Keratinocyte (primary cell): ENCODE measurements at places on chromosomes 16 and 17.
A peak's percentile ranks its signal among the peaks of the same experiment; 100 is the strongest.

GRCh38 chr16:86609115-86609514 lies 30.8 kb downstream of the FOXL1 start:
- DNase-seq: no peak

- no peak for DNase-seq
Observed at GRCh38 chr16:52068447-52069074, 478.4 kb downstream of the TOX3 start.

- no peak for DNase-seq
Observed at GRCh38 chr16:10511829-10512228, 68.6 kb downstream of the EMP2 start.

- DNase-seq: no peak
Observed at GRCh38 chr17:33974276-33974675, 280.8 kb upstream of the CCL2 start.

GRCh38 chr17:320809-321385 lies 31.7 kb downstream of the RPH3AL start:
- no peak for DNase-seq

GRCh38 chr17:44887971-44888954 lies 11.0 kb downstream of the EFTUD2 start:
- no peak for DNase-seq

DNA sequence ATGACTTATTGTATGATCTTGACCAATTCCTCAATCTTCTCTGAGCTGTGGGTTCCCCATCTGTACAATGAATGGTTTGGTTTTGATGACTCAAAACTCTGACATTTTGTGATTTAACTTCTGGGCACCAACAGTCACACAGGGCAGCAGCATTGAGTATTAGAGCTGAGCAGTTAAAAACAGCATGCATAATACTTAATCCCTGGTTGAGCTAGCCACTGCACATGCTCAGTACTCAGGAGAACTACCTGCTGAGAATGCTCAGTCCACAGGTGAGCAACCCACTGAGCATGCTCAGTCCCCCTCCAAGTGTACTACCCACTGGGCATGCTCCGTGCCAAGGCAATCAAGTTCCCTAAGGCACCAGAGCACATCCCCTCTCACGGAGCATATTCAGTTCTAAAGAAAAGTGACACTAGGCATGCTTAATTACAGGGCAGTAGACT lies 68.7 kb downstream of the AIPL1 start:
- no peak for DNase-seq

DNA sequence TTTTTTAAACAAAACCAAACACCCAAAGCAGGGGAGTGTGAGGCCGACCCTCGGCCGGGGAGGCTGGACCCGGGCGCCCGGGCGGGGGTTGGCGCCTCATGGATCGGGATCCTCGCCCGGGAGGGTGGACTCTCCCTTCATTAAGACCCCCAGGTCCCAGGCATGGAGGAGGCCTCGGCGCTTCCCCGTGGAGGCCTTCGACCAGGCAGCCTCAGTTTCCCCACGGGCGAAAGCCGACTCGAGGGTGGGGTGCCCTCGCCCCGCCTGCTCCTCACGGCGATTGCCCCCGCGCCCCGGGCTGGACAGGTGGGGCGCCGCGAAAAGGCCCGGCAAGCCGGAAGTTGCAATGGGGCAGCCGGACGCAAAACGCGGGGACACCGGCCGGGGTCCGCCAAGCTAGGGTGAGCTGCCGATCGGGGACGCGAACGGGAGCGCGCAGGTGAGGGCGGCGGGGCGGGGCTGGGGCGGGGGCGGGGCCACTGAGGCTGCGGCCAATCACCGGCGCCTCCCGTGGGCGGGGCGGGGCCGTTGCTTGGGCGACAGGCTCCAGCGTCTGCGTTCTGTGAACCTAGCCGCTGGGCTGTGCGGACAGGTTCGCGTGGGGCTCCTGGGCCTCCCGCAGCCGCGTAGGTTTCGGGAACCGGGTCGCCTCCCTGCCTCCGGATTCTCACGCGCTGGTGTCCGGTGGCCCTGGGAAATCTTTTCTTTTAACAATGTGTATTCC lies 6.0 kb upstream of the ZNF205 start:
- DNase-seq: no peak

- DNase-seq: no peak
Observed at GRCh38 chr17:48626245-48627117, at the start of gene HOXB9. HOXB9 (minus strand) TSS chr17:48626358; CDS start chr17:48626269, 89 bp downstream.

DNA sequence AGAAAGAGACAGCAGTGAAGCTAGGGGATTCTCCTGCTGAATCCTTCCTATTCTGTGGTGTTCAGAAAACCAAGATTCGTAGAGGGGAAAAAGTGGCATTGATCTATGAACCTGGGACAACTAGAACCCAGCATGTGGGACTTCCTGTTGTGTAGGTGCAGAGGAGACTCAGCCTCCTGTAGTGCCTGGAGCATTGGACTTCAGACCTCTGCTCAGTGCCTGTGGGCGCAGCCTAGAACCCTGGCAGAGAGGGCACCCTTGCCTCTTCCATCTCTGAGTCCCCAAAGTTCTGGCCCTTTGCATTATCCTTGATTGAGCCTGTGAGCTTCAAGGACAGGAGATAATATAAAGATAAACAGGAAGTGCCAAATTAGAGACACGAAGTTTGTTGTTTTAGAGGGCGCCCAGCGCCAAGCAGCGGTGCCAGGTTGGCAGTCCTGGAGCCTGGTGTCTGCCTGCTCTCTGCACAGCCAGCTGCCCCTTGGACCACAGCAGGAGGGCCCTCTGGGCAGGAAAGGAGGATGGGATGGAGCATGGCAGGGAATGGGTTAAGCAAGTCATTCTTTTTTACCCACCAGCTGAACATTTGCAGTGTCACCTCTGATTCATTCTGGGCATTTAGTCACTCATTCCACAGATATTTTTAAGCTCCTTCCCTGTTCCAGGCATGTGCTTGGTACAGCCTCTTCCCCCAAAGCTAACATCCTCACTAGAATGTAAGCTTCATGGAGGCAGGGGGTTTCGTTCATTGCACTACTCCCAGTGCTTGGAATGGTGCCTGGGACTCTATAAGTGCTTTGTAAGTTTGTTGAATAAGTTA lies 11.9 kb upstream of the SP6 start:
- DNase-seq: peak; percentile 38

- DNase-seq: peak; percentile 86
Observed at GRCh38 chr17:36856222-36856621, 81.1 kb upstream of the LHX1 start.

GRCh38 chr16:48810803-48811453 lies 200.9 kb upstream of the N4BP1 start:
- DNase-seq: no peak

GRCh38 chr17:49748223-49748622 lies 15.7 kb downstream of the FAM117A start:
- no peak for DNase-seq

GRCh38 chr17:8056232-8056975 lies 17.5 kb downstream of the ALOX15B start:
- DNase-seq: peak; percentile 26
